Fibroblast of skin of abdomen (primary cell): ENCODE measurements at places on chromosomes 2 and 18.

- no peak for DNase-seq
These were observed 1.2 kb upstream of the ALPP start for GRCh38 chr2:232377319-232377718.

GRCh38 chr2:108616318-108616717, 82.0 kb downstream of the LIMS1 start:
- DNase-seq: no peak

DNA sequence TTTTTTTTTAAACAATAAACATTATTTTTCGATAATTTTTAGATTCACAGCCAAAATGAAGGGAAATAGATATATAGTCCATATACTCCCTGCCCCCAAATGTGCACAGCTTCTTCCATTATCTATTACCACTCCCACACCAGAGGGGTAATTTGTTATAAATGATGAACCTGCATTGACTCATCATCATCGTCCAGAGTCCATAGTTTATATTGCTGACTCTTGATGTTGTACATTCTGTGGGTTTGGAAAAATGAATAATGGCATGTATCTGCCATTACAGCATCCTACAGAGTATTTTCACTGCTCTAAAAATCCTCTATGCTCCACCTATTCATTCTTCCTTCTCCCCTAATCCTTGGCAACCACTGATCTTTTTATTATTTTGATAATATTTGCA, 121.5 kb downstream of the LTBP1 start:
- DNase-seq: peak; percentile 86

DNA sequence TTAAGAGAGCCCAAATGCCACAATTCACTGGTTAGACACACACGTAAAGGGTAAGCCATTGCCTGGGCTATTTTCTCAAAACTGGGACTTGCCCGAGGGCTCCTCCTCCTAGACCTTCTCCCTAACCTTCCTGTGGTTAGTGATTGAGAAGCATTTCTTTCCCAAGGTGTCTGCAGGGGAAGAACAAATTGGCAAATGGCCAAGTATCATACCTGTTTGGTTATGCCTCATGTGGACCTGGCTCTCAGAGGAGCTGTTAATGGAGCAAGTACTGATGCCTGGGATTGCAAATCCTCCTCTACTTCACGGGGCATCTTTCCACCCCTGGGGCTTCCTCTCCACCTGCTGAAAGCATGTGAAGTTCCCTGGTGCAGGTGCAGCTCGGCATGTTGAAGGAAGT, 187.5 kb upstream of the CYRIA start:
- DNase-seq: no peak

- peak; percentile 77 for DNase-seq
These were observed 211.8 kb downstream of the LTBP1 start for GRCh38 chr2:33158482-33159003.

GRCh38 chr2:68791914-68792313, 57.3 kb downstream of the ARHGAP25 start:
- no peak for DNase-seq

GRCh38 chr2:214575030-214575429, 164.2 kb downstream of the VWC2L start:
- DNase-seq: no peak

DNA sequence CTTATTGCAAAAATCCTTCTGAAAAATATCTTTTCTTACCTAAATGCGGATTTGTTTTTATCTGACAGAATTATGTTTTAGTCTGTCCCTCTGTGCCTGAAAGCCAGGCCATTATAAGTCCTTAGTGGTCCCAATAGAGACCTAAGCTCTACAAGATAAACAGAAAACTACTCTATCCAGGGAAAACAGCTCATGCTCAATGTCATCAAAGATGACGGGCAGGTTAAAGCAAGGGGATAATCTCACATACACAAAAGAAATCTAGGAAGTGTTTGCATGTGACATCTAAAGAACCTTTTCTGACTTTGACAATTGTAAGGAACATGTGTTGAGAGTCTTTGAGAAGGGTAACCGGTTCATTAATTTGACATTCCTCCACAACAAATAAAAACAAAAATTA, 741.1 kb upstream of the ID2 start:
- DNase-seq: no peak

GRCh38 chr2:86065512-86065911, 40.2 kb downstream of the POLR1A start:
- DNase-seq: peak; percentile 90

GRCh38 chr2:100876231-100876860, 56.4 kb downstream of the NPAS2 start:
- DNase-seq: peak; percentile 53

DNA sequence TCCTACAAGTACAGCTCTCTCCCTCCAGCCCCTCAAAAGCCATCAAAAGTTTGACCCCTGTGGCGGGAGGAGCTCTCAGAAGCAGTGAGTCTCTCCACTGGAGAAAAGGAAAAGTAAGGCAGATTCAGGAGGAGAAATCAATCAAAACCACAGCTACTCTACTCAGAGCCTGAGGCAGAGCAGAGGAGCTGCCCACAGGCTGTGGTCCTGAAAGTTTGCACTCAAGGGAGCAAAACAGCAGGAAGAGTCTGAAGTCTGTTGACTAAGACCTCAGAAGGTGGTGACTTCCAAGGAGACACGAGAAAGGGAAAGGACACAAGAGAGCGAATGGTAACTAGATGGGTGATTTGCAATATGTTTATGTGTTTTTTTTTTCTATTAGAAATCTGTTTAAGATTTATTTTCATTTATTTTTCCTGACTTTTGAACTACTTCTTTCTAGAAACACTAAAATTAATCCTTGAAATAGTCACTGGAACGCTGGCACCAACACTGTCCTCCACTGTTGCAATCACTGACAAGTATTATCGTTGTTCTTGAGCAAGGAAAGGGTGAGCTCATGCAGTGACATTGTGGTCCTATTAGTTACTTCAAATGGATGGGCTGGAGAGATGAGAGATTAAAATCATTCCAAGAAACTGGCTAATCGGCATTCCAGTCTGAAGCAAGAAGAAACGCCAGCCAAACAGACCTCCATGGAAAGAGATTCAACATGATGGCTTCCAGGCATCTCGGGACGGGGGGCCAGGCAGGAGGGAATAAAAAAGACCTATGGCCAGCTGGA, 35.8 kb downstream of the PID1 start:
- DNase-seq: peak; percentile 17

- peak; percentile 93 for DNase-seq
These were observed 143.2 kb upstream of the SETBP1 start for GRCh38 chr18:44537526-44537925.

DNA sequence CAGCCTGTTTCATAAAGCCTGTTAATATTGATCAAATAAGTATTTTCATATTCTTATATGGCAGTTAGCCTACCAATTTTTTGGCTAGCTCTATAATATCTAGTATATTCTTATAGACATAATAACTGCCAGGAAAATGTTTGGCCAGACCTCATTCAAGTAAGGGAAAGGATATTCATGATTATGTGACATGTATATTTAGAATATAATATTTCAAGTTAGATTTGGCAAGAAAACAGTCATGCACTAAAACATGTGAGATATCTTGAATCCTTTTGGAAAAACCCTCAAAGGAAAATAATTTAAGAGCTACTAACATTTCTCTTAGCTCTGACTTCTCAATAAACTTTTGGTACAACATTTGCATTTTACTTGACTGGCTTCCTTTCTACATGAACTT, 694.1 kb downstream of the PLCL1 start:
- DNase-seq: no peak

GRCh38 chr2:127479219-127479825, 47.0 kb downstream of the IWS1 start:
- peak; percentile 56 for DNase-seq

GRCh38 chr2:4340536-4340935, 637.2 kb downstream of the DCDC2C start:
- no peak for DNase-seq

GRCh38 chr2:6168485-6168884, 476.3 kb downstream of the SOX11 start:
- no peak for DNase-seq

- DNase-seq: no peak
These were observed 18.4 kb downstream of the PREPL start for GRCh38 chr2:44342854-44343253.

GRCh38 chr2:190415794-190416775, 7.9 kb downstream of the MFSD6 start:
- no peak for DNase-seq

GRCh38 chr2:58429014-58429875, 188.1 kb upstream of the FANCL start:
- no peak for DNase-seq

- DNase-seq: no peak
These were observed 260.6 kb downstream of the TWIST2 start for GRCh38 chr2:239108459-239108858.

DNA sequence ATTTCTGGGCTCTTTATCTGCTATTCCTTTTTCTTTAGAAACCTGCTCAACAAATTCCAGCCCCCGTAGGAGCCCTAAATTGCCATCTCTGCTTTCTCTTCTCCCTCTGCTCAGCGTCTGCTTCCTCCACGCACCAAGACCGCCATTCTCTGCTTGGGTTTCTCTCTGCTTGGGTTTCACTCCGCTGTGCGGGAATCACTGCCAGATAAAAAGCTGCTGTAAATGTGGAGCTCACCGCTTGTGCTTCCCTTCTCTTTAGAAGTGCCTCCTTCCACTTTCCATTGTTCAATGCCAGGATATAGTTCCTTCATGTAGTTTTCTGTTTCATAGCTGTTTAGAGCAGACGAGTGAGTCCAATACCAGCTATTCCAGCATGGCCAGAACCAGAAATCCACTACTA, 45.9 kb downstream of the TMEM237 start:
- no peak for DNase-seq

DNA sequence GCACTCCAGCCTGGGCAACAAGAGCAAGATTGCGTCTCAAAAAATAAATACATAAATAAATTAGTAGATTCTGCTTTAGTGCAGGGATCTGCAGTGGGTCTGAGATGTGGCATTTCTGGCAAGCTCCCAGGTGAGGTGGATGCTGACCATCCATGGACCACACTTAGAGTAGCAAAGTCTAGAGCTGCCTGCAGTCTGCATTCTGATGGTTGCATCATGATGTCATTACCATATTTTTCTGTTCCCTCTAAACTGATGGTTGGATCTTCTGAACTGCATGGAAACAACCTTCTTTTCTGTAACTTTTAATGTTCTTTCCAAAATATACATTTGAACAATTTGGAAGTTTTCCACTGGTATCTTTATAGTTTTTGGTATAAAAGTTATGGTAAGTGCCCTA, 42.9 kb downstream of the MYL12B start:
- DNase-seq: no peak

DNA sequence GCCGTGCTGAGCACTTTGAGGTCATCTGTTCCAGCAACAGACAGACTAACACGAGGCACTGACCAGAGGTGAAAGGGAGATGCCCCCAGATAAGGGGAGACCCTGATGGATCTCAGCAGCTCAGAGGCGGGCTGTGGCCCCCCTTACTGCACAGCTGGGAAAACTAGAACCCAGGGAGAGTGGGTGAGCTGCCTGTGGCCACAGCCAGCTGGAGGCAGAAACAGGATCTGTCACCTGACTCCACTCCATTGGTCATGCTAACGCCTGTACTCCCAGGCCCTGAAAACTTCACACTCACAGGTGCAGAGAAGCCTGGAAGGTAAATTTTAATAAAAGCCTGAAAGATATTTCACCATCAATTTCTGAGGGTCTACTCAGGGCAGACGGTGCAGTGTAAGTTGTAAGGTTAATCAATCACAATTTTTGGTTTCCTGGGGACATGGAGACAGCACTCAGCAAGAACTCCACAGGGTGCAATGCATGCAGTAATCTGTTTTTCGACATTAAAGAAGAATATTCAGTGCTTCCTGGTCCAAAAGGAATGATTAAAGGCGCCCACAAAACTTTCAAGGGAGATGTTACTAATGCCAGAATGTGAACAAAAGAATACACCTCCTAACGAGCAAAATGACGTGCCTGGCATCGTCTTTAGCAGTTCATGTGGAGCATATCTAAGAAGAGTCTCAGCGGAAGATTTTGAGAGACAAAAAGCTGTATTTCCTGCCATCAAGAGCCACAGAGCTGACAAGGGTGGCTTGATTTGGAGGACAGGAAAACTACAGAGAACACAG, 173.4 kb downstream of the EIPR1 start:
- no peak for DNase-seq

DNA sequence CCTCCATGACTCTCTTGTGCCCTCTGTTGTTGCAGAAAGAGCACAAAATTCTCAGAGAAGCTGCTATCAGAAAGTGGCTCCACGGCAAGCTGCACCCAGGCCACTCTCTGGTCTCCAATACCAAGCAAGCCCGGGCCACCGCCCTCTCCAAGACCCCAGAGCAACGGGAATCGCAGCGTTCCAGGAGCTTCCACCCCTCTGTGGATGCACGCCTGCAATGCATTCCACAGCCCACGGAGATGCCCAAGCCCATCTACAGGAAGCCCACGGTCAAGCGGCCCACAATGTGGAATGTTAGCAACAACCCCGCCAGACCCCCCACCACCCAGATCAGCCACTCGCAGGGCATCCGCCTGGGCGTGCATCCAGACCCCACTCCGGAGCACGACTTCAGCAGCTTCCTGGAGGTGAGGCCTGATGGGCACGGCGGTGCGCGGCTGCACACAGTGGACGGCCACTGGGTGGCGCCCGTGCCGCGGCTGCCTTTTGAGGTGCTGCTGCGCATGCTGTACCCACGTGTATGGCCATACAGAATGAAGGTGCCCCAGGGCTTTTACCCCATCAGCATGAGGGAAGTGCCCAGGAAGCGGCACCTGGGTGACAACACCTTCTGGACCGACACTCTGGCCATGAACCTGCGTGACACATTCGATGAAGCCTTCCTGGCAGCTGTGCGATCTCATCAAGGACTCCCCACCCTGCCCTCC, 6.3 kb downstream of the ANKRD53 start:
- DNase-seq: peak; percentile 16

- peak; percentile 36 for DNase-seq
These were observed 169.6 kb downstream of the KCNS3 start for GRCh38 chr2:18047896-18048657.

DNA sequence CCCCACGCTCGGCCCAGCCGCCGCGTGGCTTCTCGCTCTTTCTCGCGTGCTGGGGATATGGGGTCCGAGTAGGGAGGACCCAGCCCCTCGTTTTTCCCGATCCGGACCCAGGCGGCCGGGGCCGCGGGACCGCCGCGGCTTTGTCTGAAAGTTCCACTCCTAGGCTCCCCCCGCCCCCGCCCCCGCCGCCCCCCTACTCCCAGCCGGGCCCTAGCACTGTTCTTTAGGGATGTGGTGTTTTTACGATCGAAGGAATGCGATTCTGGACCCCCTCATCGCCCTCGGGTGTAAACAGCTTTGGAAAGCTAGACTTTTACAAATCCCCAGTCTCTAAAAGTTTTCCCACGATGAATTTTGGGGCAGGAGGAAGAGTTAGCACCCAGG, 819 bp downstream of the TGIF1 start:
- no peak for DNase-seq

- peak; percentile 73 for DNase-seq
These were observed 32.6 kb upstream of the SPAG16 start for GRCh38 chr2:213251618-213252017.
